D721Med (cell line): ENCODE measurements at places on chromosomes 5 and 9.

DNA sequence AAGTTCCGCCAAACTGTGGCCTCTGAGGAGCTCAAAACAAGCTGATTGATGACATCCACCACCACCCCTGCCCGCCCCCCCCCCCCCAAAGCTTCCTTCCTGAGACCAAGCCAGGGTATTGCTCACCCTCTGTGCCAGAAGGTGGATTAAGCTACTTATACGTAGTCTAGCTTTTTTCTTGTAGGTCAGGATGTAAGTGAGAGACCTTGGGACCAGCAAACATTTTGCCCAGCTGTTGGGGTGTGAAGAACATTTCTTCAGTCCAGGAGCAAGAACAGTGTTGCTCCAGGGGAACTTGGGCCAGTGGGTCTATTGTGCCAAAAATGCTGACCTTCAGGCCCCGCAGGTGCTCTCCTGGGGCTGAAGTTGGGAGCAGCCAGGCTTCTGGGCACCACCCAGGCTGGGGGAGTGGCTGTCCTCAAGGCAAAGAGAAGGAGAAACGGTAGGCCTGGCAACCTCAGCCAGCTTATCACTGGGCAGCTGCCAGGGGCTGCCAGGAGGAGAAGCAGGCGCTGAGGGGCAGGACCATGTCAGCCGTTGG is 18.0 kb downstream of the NEURL1B start:
- no peak for DNase-seq

DNA sequence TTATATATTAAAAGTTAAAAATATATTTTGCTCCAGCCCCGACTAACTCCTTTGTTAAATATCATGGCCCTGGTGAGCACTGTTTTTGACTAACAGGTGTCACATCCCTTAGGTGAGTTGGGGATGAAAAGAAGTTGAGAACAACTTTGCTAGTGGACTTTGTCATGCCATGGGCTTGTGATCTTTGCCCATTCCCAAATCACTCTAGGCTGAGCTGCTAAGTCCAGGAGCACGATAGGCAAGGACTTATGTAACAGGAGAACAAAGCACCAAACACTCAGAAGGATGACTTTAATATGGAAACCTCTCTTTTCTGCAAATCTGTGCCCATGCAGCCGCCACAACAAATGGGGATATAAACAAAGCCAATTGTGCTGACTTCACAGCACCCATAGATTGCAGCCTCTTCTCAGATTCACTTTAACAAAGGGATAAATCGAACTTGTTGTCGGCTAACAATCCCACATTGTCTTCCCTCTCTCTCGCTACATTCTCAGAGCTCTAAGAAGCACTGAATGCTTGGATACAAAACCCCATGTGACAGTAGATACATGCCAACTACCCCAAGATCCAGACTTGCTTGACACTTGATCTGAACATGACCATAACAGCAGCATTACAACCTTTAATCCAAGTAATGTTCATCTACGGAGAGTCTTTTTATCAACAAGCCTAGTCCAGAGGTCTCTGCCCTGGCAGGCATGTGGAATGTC is 86.8 kb upstream of the CD180 start:
- DNase-seq = no peak

- DNase-seq = no peak
These were observed 1302.7 kb downstream of the EFNA5 start for GRCh38 chr5:106368021-106368420.

DNA sequence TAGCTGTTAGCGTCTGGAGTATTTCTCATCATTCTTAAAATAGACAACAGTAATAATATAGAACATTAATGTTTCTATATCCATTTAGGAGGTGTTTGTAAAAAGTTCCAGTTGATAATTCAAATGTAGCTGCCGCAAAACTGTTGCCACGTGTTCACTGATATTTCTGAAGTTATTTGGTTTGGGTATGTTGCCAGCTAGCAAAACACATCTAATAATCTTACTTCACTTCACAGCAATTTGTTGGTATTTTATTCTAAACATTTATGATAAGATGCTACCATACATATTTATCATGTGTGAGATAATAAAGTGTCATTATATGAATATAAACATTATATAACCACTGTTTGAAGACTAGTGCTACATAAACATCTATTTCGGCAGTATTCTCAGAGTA is 101.6 kb downstream of the CDH12 start:
- DNase-seq = no peak

DNA sequence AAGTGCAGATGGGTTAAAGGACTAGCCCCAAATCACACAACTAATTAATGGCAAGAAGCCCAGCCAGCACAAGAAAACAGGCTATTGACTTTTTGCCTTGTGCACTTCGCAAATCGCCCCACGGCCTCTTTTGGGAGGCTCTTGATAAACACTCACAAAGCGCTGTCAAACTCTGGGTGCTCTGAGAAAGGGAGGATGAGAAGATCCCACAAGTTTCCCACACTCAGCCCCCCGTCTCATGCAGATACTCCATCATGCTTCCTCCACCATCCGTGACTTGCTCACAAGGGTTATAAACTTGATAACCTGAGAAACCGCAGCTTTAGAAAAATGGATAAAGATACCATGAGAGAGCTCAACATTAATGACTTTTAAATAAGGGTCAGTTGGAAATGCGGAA is 219.7 kb downstream of the EBF1 start:
- no peak for DNase-seq

GRCh38 chr5:171961117-171961516 is 45.3 kb downstream of the FBXW11 start:
- DNase-seq = no peak

DNA sequence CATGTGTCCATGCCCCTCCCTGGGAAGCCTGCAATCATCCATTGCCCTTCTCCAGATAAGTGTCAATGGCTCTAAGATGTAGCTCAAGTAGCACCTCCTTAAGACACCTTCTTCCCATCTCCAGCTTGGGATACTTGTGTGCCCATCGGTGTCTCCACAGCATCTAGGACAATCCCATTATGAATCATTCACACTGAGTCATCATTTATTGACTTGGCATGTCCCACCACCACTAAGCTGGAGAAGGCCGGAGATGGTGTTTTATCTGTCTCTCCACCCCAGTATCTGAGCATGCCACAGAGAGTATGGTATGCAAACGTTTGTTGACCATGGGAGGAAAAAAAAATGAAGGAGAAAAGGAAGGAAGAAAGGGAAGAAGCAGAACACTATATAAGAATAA is 342.2 kb downstream of the TRIM32 start:
- DNase-seq = no peak

GRCh38 chr5:3056866-3057265 is 305.4 kb upstream of the IRX2 start:
- no peak for DNase-seq

- DNase-seq = no peak
These were observed 848 bp downstream of the RAD50 start for GRCh38 chr5:132557478-132558172.

GRCh38 chr9:91945277-91946085 is 4.5 kb downstream of the ROR2 start:
- DNase-seq = no peak

- no peak for DNase-seq
These were observed 155.4 kb upstream of the MAP3K1 start for GRCh38 chr5:56659971-56660370.

DNA sequence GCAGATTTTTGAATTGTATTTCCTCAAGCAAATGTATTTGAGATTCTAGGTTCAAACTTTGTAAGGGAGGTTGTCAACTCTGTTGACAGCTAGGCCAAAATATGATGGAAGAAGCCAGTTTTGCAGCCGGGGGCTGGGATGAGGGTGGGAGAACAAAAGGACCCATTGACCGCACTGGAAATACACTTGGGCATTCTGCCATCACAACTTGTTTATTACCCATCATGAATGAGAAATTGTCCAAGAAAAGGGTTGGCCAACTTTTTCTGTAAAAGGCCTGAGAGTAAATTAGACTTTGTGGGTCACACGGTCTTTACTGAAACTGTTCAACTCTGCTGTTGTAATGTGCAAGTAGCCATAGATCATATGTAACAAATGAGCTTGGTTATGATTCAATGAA is 221.3 kb upstream of the KLF9 start:
- DNase-seq = no peak

DNA sequence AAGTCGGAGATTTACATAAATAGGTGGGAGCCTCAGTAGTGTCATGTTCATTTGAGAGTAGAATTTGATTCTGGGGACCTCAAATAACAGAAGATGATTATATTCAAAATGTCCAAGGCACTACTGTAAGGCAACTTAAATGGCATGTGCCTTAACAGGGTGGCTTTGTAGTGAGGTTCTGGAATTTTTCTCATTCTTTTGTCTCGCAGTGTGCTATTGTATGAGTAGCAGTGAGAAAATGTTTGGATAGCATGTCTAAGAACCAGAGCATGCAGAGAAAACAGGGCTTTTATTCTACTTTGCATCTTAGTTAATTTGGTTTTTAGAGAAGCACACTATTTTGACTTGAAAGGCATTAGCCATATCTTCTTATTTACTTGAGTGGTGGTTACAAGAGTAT is 25.0 kb downstream of the MAST4 start:
- DNase-seq = no peak

- no peak for DNase-seq
These were observed 28.2 kb downstream of the AQP7 start for GRCh38 chr9:33374190-33374589.

DNA sequence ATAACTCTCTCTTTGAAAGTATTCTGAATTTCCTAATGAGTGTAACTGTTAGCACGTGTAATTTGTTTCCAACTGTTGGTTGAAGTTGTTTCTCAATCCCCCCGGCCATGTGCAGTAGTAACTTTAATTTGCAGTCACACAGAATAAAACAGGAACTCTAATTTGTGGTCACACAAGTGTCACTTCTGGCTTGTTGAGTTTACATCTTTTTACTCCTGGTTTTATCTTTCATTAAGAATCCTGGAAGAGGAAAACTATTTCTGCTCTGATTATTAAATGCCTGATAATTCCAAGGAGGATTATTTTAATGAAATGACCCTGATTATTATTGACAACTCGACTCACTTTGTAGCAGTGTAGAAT is 1.2 kb downstream of the SCAMP1 start:
- no peak for DNase-seq

GRCh38 chr5:35884773-35885172 is 28.1 kb downstream of the IL7R start:
- no peak for DNase-seq

DNA sequence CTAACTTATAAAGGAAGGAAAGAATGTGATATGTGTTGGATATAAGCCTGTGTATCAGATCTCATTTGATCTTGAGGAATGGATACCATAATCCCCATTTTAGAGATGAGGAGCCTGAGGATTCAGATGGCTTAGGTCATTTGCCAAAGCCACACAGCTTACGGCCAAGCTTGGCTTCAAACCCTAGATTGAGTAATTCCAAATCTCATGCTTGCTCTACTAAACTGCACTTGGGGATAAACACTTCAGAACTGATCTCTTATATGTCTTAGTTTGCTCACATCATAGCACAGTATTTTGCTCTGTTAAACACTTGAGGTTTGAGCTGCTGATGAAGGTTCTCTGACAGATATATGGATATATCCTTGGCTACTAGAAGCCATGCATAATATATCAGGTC is 504.4 kb downstream of the NTRK2 start:
- DNase-seq = no peak

DNA sequence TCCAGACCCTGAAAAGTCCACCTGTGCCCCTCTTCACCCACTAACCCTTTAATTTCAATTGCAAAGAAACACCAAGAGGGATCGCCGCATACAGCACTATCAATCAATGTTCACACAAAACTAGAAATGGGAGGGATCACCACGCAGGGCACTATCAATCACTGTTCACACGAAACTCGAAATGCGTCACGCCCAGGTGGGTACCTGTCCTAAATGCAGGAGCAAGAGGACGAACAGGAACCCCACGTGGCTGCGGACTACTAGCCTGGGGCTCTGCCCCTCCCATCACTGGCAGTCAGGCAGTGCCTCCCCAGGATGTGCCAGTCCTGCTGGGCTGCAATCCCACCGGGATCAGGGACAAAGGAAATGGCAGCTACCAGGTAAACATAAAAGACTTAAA is 28.2 kb downstream of the RASGEF1C start:
- DNase-seq = no peak
